ENCODE measurements at places on chromosomes 16 and 17.

DNA sequence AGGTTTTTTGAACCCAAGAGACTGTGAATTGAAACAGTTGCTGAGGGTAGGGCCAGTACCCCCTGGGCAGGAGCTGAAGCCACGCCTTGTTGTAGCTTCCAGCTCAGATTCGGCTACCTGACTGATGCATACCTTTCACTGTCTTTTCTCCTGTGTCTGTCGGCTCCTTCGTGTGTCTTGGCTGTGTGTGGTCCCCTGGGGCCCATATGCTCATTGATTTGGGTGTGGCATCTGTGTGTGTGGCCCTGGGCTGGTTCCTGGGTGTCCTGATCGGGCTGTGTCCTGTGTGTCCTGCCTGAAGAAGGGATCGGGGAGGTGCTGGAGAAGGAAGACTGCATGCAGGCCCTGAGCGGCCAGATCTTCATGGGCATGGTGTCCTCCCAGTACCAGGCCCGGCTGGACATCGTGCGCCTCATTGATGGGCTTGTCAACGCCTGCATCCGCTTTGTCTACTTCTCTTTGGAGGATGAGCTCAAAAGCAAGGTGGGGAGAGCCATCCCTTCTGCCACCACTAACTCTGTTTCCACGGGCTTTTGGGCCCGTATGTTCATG, 20.9 kb downstream of the CASKIN2 start:
- DNase-seq = no peak

- DNase-seq = no peak
These were observed 526 bp downstream of the KIAA0513 start for GRCh38 chr16:85027958-85028684.

- no peak for DNase-seq
These were observed 1033.6 kb downstream of the CDH8 start for GRCh38 chr16:61002479-61003204.

- no peak for DNase-seq
These were observed 9.6 kb downstream of the FTO start for GRCh38 chr16:53713403-53714204.

GRCh38 chr16:27385398-27385797, 16.6 kb upstream of the IL21R start:
- DNase-seq = no peak

DNA sequence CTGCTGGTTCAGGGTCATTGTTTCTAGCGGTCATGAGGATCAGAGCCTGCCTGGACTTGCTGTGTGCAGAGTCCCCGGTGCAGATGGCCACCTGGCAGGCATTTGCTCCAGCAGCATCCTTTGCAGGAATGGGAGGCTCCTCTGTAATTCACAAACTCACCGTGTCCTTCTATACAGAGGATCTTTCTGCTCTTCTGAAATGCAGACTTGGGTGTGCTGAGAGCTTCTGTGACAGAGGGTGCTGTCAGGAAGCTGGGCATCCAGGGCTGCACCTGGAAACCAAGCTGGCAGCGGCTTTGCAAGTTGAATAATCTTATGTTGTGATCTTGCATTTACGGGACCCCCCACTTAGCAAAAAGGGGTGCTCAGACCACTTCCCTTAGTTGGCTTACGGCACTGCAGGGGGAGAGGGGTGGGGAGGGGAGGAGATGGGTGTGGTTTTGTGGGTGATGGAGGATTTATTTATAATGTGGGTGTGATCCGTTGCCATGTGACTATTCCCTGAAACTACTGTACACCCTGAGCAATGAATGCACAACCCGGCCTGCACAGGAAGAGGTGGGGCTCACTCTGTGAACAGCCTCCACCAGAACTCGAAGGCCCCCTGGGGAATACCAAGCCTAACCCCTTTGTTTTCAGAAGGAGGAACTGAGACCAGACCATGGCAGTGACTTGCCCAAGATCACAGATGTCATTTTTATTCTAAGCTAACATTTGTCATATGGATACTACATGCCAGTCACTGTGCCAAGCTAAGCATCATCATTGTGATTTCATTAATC, 178.3 kb downstream of the PRKCB start:
- no peak for DNase-seq

DNA sequence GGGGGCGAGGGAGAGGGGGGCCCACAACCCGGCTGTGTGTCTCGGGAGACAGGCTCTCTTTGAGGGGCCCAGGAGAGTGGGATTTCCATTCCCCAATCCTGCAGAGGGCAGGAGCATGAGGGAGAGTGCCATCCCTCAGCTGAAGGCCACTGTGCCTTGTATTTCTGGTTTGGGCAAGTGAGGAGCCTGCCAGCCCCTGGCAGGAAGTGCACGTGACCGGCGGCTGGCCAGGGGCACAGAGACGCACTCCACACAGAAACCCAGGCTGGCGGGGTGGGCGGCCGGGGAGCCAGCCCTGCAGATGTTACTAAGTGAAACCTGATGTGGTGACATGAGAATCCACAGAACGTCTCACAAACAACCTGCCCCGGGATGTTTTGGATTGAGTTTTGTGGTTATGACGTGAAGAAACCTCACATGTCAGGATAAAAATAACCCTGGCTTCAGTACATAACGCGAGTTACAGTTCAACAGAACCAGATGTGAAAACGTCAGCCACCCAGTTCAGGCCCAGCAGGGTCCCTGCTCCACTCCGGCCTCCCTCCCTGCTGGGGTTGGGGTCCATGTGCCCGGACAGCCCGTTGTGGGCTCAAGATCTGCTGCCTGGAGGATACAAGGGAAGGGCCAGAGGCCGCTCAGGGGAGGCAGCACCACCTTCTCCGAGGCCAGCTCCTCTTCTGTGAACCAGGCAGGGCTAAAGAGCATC, 51.7 kb upstream of the MTSS2 start:
- peak; percentile 99 for DNase-seq

DNA sequence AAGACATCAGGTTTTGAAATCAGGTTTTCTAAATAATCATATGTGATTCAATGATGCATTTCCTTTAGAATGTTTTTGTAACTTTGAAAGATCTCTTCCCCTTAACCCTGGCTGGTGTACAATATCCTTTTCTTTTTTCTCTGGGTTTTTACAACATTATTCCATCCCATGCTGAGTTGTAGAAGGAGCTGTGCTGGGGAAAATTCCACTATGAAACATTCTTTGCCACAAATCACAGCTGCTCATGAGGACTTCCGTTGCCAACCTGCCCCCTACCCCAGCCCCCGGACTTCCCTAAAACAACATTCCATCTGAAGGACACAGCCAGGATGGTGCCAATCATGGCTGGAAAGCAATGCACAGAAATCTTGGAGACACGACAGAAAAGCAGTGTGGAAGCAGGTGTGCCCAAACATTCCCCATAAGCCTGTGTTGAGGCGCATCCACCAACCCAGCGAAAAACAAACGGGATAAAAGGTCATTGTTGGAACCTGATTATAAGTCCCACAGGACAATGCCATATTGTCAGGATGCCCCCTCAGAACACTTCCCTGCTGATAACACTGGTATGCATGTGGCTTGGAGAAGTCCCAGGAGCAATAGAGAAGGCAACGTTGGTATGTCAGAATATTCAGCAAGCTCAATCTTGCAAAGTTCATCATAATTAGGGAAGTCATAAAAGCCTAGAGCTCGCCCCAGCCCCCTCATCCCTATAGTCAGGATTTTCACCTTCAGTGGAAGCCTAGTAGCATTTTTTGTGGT, 475.0 kb downstream of the HS3ST3B1 start:
- no peak for DNase-seq

DNA sequence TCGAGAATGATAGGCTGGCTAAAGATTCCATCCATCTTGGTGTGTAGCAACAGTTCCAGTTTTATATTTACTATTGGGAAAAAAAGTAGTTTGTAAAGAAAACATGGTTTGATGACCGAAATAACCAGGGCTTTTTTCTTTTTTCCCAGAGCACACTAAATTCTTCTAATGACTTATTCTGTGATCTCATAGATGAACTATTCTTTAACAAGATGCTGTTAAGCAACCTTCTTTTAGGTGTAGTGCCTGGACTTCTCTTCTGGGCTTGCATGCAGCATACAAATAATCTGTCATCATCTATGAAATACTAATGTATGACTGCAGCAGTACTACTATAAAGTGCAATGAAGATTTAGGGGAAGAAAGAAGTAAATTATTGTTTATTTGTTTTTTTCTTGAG, 11.0 kb upstream of the CAPNS2 start:
- DNase-seq = peak; percentile 20

DNA sequence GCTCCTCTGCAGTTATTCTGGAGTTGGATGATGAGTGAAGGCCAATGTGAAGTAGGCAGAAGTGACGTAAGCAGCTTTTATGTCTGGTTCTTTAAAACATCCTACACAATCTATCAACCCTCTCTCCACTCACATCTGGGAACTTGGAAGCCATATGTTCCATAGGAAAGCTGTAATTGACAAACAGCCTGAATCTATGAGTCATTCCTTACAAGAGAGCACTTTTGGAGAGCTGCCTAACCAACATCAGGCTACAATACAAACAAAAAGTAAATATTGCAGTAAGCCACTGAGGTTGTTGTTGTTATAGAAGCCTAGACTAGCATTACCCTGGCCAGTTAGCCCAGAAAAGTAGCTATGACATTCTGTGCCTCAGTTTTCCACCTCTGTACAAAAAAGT, 5.9 kb downstream of the CCL7 start:
- DNase-seq = peak; percentile 99

GRCh38 chr16:2231016-2231931, 5.0 kb upstream of the DNASE1L2 start:
- DNase-seq = no peak

GRCh38 chr17:48892940-48893645, 506 bp downstream of the ATP5MC1 start:
- DNase-seq = no peak

- no peak for DNase-seq
These were observed 10.1 kb upstream of the MNT start for GRCh38 chr17:2410951-2411350.

All from fibroblast of mammary gland (primary cell).